Brain (organoid and tissue), 16 donors: ENCODE measurements at places on chromosomes 12 and 14. TPM values are rescaled to one million over a fixed set of nuclear protein-coding genes. Genes with fewer than 3 reads are reported as not detected.

The ASB2 gene
- 0.70 TPM for polyA plus RNA-seq

The TAS2R8 gene
- polyA plus RNA-seq, result not detected

The MYF5 gene
- not detected for polyA plus RNA-seq

The ESPL1 gene
- polyA plus RNA-seq, result 11.8 TPM

The GLI1 gene
- 0.36 TPM for polyA plus RNA-seq

DNA sequence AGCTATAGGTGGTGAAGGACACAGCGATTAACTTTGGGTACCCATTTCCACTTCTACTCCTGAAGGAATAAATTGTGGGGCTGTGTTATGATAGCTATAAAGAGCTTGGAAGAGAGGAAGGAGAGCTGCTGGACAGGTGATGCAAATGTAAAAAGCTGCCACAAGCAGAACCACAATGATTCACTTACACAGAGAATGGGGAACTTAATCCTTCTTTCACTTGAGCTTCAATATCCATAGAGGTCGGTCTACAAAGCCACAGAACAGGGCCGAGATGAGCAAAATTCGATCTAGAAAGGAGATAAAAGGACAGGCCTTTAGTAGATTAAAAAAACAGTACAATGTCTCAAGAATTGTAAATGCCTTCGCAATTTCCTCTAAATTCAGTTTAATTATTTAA, 831.1 kb downstream of the LRFN5 start:
- DNase-seq, result no peak

GRCh38 chr12:30111719-30112118, 328.0 kb upstream of the TMTC1 start:
- peak; percentile 14 for DNase-seq

DNA sequence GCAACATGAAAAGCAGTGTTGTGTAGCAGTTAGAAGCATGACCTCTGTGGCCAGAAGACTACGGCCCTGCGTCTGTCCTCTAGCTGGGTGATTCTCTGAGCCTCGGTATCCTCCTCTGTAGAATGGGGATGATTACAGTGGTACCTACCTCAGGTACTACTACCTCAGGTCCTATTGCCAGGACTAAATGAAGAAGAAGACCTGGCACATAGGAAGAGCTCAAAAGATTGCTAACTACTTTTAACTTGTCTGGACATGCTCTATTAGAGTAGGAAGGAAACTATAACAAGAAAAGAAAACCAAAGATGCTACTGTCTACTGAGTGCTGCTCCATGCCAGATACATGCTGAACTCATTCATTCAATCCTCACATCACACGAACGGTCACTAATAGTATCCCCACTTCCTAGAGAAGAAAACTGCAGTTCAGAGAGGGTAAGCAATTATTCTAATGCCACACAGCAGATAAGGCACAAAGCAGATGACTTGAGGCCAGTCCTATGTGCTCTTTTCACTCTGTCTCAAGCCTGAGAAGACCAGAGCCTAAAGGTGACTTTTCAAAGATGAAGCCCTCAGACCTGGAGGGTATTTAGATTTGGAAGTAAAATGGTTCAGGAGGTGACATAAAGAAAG, 108.1 kb upstream of the HIF1A start:
- DNase-seq, result no peak

DNA sequence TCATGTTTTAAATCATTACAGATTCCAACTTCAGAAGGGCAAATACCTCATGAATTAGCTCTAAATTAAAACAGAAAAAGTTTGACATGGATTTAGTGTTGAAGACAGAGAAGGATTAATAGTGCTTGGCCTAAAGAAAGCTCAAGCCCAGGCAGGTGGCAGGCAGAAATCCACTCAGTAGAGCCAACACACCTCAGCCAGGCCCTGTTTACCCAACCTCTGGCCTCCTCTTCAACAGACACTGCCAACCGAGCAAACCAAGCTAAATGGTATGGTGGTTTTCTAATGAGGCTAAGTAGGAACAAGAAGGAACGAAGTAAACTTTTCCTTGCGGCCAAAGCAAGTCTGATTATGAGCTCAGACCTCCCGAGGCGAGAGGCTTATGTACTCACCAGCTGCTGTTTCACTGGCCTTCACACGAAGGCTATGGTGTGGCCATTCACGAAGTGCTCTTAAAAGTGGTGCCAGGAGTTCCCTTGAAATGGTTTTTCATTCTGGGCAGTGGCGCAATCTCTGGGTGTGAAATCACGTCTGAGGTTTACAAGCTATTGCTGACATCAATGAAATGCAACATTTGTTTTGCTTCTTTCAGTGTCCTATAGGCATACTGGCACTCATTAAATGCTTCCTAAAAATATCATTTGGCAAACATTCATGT, 124.1 kb upstream of the LGR5 start:
- DNase-seq, result no peak

GRCh38 chr12:31645924-31646323, 13.6 kb upstream of the ETFBKMT start:
- DNase-seq, result peak; percentile 32

GRCh38 chr12:3273409-3273853, 196.3 kb downstream of the TSPAN9 start:
- DNase-seq, result no peak

DNA sequence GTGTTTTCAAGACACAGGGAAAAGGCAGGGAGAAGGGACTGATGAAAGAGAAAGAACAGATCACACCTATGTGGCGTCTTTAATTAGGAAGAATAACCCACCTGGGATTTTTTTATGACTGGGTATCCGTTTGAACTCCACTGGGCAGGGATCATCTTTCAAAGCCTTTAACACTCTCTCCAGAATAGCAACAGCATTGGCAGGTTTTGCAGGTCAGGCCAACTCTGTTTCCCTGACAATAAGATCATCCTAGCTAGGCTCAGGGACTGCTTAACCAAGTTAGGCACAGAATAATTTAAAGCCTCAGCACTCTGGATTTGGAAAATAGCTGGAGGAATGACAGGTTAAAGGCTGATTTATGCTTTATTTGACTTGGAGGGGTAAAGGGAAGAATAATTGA, 117.6 kb downstream of the SUDS3 start:
- DNase-seq, result no peak

- no peak for DNase-seq
Observed at GRCh38 chr12:108962256-108962655, 58.6 kb downstream of the SVOP start.

GRCh38 chr12:127538316-127538715, 728.7 kb upstream of the TMEM132C start:
- DNase-seq, result no peak
